ENCODE measurements at places on chromosomes 5 and 9.

DNA sequence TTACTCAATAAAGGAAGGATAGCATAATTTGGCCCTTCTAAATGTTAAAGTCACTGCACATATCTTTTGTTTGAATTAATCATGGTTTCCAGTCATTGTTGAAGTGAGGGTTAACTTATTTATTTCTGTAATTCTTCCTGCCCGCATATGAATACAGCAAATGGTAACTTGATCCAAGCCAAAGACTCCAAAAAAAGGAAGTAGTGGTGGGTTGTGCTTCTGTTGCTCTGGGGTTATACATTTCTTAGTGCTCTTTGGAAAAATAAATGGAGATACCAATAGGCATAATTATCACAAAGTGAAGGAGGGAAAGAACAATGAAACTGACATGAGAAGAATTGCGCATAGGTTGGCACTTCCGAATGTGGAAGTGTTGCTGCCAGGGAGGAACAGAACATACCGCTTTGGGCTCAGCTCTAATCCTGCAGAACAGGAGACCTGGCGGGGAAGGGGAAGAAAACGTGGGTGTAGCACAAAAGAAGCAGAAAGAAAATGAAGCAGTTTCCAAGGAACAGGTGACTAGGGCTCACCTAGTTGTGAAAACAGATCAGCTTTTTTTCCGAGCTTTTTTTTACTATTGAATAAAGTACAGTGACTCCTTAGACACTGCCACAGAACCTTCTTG lies 69.7 kb upstream of the TAF11L2 start:
- DNase-seq = no peak

DNA sequence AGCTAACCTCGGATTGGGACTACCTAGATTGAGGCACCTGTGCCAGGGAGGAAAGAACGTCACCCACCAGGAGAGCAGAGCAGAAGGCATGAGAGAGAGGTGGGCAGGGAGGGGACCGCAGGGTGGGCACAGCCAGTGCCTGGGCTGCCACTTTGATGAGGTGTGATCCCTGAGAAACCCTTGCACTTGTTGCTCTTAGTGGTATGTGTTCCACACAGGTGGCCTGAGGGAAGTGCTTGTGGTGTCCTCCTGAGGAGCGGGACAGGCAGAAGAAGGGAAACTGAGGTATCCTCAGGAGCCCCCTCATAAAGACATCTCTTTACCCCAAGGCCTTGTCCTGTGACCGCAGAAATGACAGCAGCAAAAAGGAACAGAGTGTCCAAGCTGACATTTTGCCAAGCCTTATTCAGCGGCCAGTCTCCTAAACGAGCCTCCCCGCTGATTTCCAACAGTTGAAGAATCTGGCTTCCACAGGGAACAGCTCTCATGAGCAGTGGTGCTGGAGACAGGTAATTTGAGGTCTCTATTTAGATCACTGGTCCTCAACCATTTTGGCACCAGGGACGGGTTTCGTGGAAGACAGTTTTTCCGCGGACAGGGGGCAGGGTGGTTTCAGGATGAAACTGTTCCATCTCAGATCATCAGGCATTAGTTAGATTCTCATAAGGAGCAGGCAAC lies 82.4 kb downstream of the FOXD1 start:
- DNase-seq = no peak

GRCh38 chr9:3775968-3776367 lies 250.2 kb upstream of the RFX3 start:
- DNase-seq = no peak

GRCh38 chr9:136978865-136979544 lies 1.7 kb downstream of the PTGDS start:
- DNase-seq = no peak

DNA sequence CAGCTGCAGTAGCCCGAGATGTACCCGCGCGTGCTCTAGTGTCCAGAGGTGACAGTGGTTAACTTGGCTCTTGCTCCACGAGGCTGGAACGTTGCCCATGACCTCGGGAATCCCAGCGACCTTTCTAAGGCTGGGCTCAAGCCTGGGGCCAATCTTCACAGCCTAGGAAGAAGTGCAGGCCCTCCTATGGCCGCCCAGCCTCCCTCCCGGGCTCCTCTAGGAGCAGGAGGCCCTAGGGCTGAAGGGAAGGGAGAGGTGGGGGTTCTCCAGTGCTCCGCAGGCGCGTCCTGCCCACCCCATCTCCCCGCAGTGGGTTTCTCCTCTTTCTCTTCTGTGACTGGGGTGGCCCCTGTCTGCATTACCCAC lies 13.3 kb downstream of the NR2F1 start:
- no peak for DNase-seq

DNA sequence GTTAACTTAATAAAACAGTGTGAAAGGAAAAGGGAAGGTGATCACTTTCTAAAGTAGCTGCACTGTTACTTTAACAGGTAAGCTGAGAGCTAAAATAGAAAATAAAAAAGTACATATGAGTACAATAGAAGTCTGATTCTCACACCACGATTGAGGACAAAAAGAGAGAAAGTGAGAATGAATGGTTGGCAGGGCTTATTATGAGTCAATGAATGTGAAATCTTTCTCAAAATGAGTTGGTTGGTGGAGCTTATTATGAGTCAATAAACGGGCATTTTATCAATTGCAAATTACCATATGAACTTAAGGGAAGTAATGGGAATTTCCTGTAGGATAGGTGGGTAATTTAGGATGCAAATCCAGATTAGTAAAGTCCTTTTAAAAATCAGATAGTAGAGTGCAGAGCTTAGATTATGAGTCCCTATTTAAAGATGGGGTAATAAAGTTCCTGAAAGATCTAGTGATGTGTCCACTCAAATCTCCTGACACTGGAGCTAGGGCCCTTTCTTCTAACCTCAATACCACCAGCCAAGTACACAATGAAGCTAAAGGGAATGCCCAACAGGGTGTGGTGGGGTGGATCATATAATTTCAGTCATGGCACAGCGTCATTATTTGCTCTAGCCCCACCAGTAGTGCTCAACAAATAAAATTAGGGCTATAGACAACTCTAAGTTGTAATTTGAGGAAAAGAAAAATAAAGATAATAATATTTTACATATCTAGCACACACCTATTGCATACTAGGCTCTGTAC lies 21.1 kb upstream of the TLR4 start:
- DNase-seq = no peak

- DNase-seq = no peak
Observed at GRCh38 chr5:80793354-80793753, 138.6 kb upstream of the DHFR start.

DNA sequence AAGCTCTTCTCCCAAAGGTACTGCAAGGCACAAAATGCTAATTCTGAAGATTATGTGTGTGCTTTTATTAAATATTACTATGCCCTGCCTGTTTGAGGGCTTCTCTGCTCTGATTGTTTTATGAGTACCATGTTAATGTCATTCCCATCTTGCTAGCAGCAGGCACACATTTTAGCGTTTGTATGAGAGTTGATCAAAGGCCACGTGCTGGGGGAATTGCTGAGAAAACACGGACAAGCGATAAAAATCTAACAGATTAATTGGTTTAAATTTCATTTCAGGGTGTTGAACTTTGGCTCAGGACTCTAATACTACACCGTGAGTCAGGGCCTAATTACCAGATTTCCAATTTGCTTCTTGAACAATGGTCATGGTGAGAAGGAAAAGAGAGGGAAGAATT lies 298.4 kb downstream of the EBF1 start:
- DNase-seq = no peak

GRCh38 chr5:141192110-141192725 lies at the start of gene PCDHB10:
TSS of gene PCDHB10 (plus strand) at chr5:141192353. CDS start at chr5:141192553, 200 bp downstream.
- peak; percentile 64 for DNase-seq

GRCh38 chr9:7172154-7173115 lies 414.7 kb downstream of the KDM4C start:
- DNase-seq = peak; percentile 23

GRCh38 chr5:115100319-115100955 lies 69.3 kb downstream of the TRIM36 start:
- no peak for DNase-seq

- peak; percentile 36 for DNase-seq
Observed at GRCh38 chr9:128553728-128554127, 1.3 kb downstream of the SPTAN1 start.
